Endothelial cell (in vitro differentiated cells): ENCODE measurements at places on chromosomes 6 and 20.

DNA sequence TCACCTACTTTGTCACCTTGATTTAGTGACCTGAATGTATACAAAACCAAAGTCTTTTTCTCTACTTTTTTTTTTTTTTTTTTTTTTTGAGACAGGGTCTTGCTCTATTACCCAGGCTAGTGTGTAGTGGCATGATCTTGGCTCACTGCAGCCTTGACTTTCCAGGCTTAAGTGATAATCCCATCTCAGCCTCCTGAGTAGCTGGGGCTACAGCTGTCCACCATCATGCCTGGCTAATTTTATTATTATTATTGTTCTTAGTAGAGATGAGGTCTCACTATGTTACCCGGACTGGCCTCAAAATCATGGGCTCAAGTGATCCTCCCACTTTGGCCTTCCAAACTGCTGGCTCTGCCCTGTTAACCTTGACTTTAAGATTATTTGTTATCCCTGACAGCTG, 37.5 kb downstream of the CRISP2 start:
- H3K27ac ChIP-seq, result no peak overlapping the region
- H3K4me1 ChIP-seq, result peaks cover 12% of the 10 kb centered on the region
- peaks cover 3% of the 10 kb centered on the region for H3K27me3 ChIP-seq
- no peak overlapping the region for H3K4me3 ChIP-seq

DNA sequence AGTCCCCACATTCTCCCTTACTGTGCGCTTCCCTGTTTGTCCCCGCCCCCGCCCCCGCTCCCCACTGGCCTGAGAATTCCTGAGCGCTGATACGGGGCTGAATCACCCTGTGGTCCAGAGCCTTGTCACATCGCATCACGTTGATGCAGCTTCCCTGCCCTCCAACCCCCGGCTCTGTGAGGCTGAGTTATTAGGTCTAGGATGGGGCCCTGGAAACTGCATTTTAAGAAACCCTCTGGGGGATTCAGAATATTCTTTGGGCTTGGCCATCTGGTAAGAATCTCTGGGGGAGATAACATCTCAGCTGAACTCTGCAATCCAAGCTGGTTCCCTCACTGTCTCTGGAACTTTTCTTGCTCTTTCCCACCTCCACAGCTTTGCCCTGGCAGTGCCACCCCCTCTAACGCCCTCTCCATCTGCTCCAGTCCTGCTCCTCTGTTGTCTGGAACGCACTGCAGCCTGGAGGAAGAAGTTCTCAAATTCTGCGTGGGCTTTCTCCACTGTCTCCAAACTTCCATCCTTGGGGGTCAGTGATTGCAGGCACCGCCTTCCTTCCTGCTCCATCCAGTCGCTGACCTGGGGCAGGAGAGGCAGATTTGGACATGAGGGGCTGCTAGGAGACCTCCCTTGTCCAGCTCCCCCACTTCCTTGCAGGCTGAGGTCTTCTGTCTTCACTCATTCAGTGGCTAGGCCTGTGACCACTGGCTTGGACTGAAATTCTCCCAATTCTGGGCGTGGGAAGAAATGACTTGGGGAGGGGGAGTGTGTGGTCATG, 42.6 kb downstream of the KIAA1755 start:
- no peak for DNase-seq
- H3K27me3 ChIP-seq, result peaks cover 6% of the 10 kb centered on the region
- H3K27ac ChIP-seq, result no peak overlapping the region
- H3K4me1 ChIP-seq, result peaks cover 3% of the 10 kb centered on the region
- H3K4me3 ChIP-seq, result no peak overlapping the region
- H3K36me3 ChIP-seq, result no peaks in the 10 kb centered on the region

DNA sequence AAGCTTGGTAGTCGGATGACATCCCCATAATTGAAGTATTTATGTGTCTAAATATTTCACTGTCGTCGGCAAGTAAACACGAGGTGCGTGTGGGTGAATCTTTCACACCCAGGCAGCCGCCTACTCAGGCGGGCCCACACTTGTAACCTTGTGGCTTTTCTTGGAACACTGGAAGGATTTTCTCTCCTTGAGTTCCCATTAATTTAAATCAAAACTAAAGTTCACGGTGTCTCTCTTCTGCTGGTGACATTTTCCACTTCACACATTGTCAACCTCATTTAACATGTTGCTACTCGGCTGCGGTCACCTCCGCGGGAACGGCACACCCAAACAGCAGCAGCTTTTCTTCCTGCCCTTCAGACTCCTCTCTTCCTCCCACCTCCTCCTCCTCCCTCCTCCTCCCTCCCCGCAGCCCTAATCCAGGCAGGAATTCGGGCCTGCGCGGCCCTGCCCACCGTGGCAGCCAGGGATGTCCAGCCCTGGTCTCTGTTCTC, 336.6 kb downstream of the QKI start:
- peak overlapping the region; percentile 26 for H3K27ac ChIP-seq
- peaks cover 2% of the 10 kb centered on the region for H3K27me3 ChIP-seq
- no peak overlapping the region for H3K4me3 ChIP-seq
- H3K4me1 ChIP-seq, result no peaks in the 10 kb centered on the region
- no peaks in the 10 kb centered on the region for H3K36me3 ChIP-seq
- no peak for DNase-seq

GRCh38 chr6:12450467-12450866, 160.3 kb downstream of the EDN1 start:
- H3K4me1 ChIP-seq, result no peaks in the 10 kb centered on the region
- H3K27ac ChIP-seq, result no peak overlapping the region
- no peak overlapping the region for H3K4me3 ChIP-seq
- no peaks in the 10 kb centered on the region for H3K27me3 ChIP-seq
- H3K36me3 ChIP-seq, result peaks cover 6% of the 10 kb centered on the region

GRCh38 chr6:125791151-125791819, 525 bp downstream of the NCOA7 start:
- peaks cover 4% of the 10 kb centered on the region for H3K27me3 ChIP-seq
- H3K4me1 ChIP-seq, result peaks cover 35% of the 10 kb centered on the region

DNA sequence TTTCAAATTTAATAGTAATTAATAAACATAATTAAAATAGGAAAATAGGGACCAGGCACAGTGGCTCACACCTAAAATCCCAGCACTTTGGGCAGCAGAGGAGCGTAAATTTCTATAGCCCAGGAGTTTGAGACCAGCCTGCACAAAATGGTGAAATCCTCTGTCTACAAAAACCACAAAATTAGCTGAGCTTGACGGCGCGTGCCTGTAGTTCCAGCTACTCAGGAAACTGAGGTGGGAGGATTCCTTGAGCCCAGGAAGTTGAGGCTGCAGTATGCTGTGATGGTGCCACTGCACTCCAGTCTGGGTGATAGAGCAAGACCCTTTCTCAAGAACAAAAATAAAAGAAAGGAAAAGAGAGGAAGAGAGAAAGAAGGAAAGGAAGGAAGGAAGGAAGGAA, 1387.0 kb upstream of the ADGRB3 start:
- no peak overlapping the region for H3K27ac ChIP-seq
- DNase-seq, result no peak
- H3K27me3 ChIP-seq, result peaks cover 1% of the 10 kb centered on the region
- H3K36me3 ChIP-seq, result no peaks in the 10 kb centered on the region

DNA sequence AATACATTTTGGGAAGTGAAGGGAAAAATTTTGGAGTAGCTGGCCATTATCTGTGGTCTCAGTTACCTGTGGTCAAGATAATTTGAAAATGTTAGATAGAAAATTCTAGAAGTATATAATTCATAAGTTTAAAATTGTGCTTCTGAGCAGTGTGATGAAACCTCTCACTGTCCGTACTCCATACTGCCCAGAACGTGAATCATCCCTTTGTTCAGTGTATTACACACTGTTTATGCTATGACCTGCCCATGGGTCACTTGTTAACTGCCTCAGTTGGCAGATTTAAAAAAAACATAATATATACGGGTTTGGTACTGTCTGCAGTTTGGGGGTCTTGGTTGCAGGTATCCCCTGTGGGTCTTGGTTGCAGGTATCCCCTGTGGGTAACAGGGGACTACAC, 4.1 kb upstream of the CALHM5 start:
- H3K4me3 ChIP-seq, result no peak overlapping the region
- H3K4me1 ChIP-seq, result peaks cover 8% of the 10 kb centered on the region
- H3K27ac ChIP-seq, result no peak overlapping the region
- no peak for DNase-seq
- H3K36me3 ChIP-seq, result no peaks in the 10 kb centered on the region

- peaks cover 7% of the 10 kb centered on the region for H3K4me1 ChIP-seq
- DNase-seq, result no peak
- H3K27me3 ChIP-seq, result peaks cover 1% of the 10 kb centered on the region
- H3K36me3 ChIP-seq, result peaks cover 3% of the 10 kb centered on the region
Observed at GRCh38 chr6:37972994-37973757, 153.6 kb downstream of the ZFAND3 start.

DNA sequence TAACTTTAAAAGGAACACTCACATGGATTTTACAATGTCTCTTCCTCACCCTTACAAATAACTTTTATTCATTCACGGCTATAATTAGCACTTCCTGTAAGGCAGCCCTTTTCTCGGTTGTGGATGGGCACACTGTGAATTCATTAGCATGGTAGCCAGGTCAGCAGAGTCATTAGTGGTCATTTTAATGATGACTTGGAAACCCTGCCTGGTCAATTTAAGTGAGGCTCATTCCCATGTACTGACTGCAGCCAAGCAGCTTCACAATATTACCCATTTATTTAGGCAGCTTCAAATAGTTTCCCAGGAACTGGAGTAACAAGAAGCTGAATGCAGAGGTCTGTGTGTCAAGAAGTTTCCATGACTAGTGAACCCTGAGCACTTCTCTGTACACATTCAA, 248.8 kb downstream of the KHDC1L start:
- no peak for DNase-seq
- no peak overlapping the region for H3K4me3 ChIP-seq
- H3K27ac ChIP-seq, result no peak overlapping the region
- H3K4me1 ChIP-seq, result peaks cover 3% of the 10 kb centered on the region

- H3K27ac ChIP-seq, result no peak overlapping the region
- no peak overlapping the region for H3K4me3 ChIP-seq
- DNase-seq, result no peak
- no peaks in the 10 kb centered on the region for H3K4me1 ChIP-seq
Observed at GRCh38 chr6:159862103-159862502, 28.7 kb upstream of the MAS1 start.

DNA sequence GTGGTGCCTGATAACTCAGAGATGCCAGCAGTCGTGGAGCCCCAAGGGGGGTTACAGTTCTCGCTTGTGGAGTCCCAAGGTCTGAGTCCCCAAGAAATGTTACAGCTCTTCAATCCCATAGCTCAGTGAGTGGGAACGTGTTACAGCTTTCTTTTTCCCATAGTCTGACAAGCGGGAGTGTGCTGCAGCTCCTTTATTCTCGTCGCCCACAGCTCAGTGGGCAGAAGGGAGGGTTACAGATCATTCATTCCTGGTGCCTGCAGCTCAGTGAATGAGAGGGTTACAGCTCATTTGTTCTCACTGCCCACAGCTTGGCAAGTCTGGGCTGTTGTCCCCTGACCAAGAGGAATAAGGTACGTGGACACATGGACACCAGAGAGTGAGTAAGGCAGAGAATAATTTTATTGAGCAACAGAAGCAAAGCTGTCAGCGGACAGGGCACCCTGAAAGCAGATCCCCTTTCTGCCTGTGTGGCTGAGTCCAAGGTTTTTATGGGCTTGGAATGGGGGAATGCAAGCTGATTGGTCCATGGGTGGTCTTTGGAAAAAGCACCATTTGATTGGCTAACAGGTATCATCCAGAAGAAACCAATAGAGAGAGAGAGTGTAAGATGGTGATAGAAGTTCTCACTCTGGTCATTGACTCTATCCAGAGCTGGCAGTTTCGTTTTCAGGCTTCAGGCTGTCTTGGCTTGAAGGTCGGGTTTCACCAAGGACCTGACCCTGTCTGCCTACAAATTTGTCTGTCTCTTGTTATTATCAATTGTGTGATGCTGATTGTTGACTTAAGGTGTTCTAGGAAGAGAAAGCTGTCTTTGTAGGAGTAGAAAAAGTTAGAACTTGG, 16.4 kb downstream of the RNF217 start:
- H3K36me3 ChIP-seq, result peaks cover 44% of the 10 kb centered on the region
- H3K4me1 ChIP-seq, result peaks cover 15% of the 10 kb centered on the region
- peaks cover 2% of the 10 kb centered on the region for H3K27me3 ChIP-seq

DNA sequence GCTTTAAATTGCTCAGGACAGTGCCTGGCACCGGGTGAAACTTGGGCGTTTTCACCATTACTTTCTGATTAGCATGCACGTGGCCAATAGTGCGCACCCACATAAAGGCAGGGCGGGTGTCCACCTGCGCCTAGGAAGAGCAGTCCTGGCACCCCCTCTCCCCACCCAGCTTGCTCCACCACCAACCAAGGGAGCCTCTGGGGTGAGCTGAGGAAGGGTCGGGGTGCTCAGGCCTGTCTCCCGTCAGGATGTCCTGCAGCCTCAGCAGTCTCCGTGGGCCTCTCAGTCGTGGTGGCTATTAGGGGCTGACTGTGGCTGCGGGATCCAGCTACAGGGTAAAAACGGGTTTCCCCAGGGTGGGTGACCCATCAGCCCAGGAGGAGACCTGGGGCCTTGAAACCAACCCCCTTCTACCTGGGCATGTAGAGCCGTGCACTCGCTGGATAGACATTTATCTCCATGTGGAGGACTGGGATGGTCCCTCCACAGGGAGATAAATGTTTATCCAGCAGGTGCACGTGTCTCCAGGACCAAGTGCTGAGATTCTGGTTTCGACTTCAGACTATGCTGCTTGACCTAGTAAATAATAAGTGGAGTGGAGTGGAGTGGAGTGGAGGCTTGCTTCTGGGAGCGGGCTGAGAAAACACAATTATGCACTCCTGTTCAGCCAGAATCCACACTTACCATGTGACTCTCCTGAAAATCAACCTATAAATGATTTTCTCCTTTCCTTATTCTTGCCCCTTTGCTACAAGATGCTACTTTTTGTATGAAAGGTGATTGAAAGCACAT, 91.1 kb downstream of the ZDHHC14 start:
- no peak overlapping the region for H3K27ac ChIP-seq
- H3K4me1 ChIP-seq, result no peaks in the 10 kb centered on the region
- no peak overlapping the region for H3K4me3 ChIP-seq
- no peaks in the 10 kb centered on the region for H3K36me3 ChIP-seq
- DNase-seq, result no peak
- H3K27me3 ChIP-seq, result no peaks in the 10 kb centered on the region

- H3K4me3 ChIP-seq, result no peak overlapping the region
- no peaks in the 10 kb centered on the region for H3K27me3 ChIP-seq
- H3K36me3 ChIP-seq, result no peaks in the 10 kb centered on the region
Observed at GRCh38 chr6:72857791-72858585, 236.1 kb downstream of the KCNQ5 start.

GRCh38 chr6:94751641-94752329, 825.5 kb upstream of the MANEA start:
- no peak for DNase-seq
- H3K27me3 ChIP-seq, result peaks cover 2% of the 10 kb centered on the region
- no peak overlapping the region for H3K27ac ChIP-seq
- H3K4me1 ChIP-seq, result no peaks in the 10 kb centered on the region
